Stimulated activated CD8-positive, alpha-beta memory T cell treated with anti-CD3 and anti-CD28 coated beads, Interleukin-7, amount 100 ng/mL, for 1 hour (primary cell): ENCODE measurements at places on chromosomes 11 and 22.

GRCh38 chr11:122746050-122746478, 90.5 kb downstream of the UBASH3B start:
- no peak for DNase-seq

GRCh38 chr11:32374261-32374711, 61.1 kb downstream of the WT1 start:
- DNase-seq = no peak

DNA sequence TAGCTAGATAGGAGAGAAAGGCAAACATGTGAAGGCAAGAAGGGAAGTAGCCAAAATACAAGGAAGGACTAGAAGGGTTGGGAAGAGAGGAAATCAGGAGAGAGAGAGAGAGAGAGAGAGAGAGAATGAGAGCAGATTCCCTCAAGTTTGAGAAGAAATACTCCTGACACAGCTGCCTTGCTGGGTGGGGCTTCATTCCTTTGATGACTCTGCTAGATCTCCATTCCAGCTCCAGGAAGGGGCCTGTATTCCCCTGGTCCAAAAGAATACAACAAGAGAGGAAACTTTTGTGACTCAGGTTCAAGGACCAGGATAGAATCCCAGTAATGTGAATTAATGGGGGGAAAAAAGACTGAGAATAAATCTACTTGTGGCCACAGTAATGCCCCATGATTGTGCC, 62.9 kb upstream of the SPON1 start:
- no peak for DNase-seq

GRCh38 chr22:42342426-42343120, 72.1 kb upstream of the TCF20 start:
- no peak for DNase-seq

DNA sequence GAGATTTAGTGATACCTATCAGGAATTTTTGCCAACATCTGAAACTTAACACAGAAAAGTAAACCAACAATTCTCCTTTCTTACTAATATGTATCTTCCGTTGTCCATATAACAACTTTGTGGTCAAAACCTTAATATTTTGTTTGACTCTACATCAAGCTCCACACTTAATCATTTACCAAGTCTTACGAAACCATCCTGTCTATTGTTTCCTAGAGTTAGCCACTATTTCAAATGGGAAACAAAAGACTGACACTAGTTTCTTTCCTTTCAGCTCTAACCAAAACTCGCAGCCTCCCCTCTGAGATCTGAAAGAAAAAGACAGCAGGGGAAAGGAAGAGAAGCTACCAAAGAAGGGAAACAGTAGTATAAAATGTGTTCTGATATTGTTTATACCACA, 26.5 kb upstream of the PRDM10 start:
- no peak for DNase-seq
